Activated CD4-positive, CD25-positive, alpha-beta regulatory T cell treated with anti-CD3 and anti-CD28 coated beads, Interleukin-2, amount 50 U/mL, for 16 hours (primary cell): ENCODE measurements at places on chromosomes 4 and X.

- no peak for DNase-seq
Observed at GRCh38 chr4:150321113-150321512, 242.9 kb downstream of the DCLK2 start.

DNA sequence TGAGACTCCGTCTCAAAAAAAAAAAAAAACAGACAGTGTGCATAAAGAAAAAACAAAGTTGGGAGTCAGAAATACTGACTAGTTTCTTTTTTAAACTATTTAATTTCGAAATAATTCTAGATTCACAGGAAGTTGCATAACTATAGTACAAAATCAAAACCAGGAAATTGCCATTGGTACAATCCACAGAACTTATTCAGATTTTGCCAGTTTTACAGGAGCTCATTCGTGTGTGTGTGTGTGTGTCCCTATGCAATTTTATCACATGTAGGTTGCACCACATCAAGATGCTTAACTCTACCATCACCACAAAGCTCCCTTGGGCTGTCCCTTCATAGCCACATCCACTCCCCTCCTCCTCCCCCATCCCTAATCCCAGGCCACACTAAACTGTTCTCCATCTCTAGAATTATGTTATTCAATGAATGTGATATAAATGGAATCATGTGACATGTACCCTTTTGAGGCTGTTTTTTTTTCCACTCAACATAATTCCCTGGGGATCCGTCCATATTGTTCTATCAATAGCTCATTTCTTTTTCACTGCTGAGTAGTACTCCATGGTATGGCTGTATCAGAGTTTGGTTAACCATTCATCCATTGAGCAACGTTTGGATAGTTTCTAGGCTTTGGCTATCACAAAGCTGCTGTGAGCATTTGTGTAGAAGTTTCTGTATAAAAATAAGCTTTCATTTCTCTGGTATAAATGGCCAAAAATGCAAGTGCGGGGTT, 16.3 kb upstream of the DDX3X start:
- DNase-seq: no peak

GRCh38 chr4:152785639-152786615, 6.2 kb downstream of the ARFIP1 start:
- no peak for DNase-seq

- DNase-seq: no peak
Observed at GRCh38 chr4:83231620-83232076, 53.0 kb downstream of the COQ2 start.

GRCh38 chr4:39714166-39714565, 16.2 kb downstream of the UBE2K start:
- no peak for DNase-seq

DNA sequence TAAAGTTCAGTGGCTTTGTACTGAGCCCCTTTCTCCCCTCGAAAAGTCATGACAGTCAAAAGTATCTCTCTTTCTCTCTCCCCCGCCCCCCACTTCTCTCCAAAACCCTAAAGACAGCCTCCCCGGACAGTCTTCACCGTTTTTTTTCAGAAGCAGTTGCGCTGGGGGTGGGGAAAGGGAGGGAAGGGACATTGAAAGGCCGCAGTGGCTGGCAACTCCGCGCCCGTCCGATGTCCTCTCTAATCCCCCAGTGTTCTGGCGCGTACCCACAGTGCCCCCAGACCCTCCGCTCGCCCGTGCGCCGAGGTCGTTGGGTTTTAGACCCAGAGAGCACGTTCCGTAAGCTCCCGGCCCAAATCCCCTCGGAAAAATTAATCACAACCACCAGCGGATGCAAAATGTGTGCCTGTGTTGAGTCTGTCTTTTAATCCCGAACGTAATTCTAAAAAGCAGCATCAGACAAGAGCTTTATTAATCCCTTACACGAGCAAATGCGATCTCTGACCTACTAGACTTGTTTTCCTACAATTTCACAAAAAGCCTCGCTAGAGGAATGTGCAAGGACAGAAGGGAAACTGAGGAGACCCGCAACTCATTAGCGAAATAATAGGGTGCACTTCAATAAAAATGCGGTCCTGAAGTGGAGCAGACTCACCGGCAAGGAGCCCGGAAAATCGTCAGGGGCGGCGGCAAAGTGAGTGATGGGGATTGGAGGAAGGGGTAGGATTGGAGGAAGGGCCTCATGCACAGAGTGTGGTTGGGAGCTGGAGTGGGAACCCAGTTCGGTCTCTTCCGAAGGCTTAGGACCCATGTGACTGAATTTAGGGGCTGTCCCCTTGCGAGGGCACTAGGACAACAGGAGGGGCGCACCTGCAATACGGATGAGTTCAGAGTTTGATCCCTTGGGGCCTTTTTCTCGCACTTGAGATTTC, 12.2 kb upstream of the PRDM8 start:
- no peak for DNase-seq

DNA sequence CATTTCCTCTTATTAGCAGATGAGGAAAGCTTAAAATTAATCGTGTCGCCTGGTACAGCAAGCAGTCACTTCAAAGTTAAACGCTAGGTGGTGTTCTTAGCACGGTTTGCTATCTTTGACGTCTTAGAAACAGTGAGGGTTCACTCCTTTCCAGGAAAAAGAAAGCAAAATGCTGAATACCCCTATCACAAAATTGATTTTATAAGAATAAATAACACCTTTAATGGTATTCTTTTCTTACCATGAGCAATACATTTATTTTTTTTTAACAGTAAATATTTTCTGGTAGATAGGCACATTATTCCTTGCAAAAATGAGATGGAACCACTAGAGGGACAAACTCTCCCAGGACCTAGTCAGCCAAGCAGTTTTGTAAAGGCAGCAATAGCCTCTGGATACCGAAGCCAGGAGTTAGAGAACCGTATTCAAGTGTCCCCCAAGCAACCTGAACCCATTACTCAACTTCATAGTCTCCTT, 153.9 kb downstream of the KDR start:
- no peak for DNase-seq

- no peak for DNase-seq
Observed at GRCh38 chrX:70128071-70128470, 5.2 kb upstream of the IGBP1 start.

GRCh38 chr4:3386526-3386925, 55.2 kb upstream of the HGFAC start:
- no peak for DNase-seq

GRCh38 chr4:47837094-47837907, 566 bp downstream of the CORIN start:
- DNase-seq: no peak

GRCh38 chr4:74057588-74057987, 19.1 kb upstream of the CXCL3 start:
- no peak for DNase-seq

GRCh38 chr4:185018834-185019455, 655 bp downstream of the HELT start:
- no peak for DNase-seq

GRCh38 chrX:148523303-148524080, 23.1 kb downstream of the AFF2 start:
- DNase-seq: no peak

GRCh38 chr4:83012200-83012686, 1.6 kb upstream of the LIN54 start:
- DNase-seq: no peak

DNA sequence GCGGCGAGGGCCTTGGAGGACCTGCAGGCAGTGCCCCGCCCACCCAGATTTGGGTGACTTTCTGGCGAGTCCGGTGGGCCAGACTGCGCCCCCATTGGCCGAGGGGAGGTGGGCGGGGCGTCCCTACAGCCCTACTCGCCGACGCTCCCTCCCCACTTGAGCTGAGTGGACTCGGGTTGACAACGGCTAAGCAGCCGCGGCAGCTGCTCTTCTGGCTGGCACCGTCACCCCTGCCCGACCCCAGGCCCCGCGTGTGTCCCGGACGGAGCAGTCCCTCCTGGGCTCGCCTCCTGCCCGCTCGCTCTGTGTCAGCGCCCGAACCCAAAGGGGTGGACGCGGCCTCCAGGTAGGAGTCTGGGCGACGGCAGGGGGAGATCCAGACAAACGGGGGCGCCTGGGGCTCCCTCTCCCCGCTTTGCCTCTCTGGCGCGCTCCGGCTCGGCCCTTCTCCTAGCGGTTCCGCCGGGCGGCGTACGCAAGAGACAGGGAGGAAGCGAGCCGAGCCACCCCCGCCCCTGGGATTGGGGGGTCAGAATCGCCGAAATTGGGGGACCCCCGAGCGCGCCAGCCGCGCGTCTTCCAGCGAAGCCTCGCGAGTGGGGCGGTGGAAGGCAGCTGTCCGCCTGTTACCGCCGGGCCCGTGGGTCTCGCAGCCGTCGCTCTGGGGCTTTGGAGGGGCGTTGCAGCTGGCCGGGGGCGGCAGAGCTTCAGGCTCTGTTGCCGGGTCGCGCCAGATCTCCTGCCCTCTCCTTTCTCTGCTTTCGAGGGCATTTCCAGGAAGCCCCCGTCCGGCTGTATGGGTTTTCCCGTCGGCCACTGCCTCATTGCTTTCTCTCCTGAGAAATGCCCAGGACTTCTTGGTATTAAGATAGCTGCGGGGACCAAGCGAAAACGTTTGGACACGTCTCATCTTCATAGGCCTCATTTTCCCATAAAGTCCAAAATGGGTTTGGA, 46.3 kb downstream of the STARD8 start:
- no peak for DNase-seq

- DNase-seq: no peak
Observed at GRCh38 chrX:106734827-106735226, 8.3 kb downstream of the RNF128 start.

- DNase-seq: no peak
Observed at GRCh38 chr4:1882850-1883271, 11.7 kb downstream of the NSD2 start.

GRCh38 chr4:32624943-32625603, 1904.9 kb downstream of the PCDH7 start:
- DNase-seq: no peak

DNA sequence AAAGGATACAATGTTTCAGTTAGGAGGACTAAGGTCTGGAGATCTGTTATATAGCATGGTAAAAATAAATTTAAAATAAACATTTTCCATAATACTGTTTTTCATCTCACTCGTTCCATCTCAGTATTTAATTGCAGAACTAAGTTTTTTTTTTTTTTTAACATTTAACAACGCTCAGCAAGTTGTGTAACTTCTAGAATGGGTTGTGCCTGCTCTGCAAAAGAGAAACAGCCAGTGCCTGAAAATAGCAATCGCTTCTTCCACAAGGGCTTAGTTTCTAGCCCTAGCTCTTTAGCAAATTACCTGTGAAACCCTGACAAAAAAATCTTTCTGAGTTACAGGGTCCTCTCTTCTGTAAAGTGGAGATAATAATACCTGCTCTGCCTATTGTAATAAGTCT, 41.9 kb downstream of the CNGA1 start:
- DNase-seq: no peak

- DNase-seq: no peak
Observed at GRCh38 chr4:1337376-1337831, 9.6 kb upstream of the UVSSA start.

GRCh38 chr4:40150932-40151331, 45.9 kb upstream of the RHOH start:
- DNase-seq: no peak

DNA sequence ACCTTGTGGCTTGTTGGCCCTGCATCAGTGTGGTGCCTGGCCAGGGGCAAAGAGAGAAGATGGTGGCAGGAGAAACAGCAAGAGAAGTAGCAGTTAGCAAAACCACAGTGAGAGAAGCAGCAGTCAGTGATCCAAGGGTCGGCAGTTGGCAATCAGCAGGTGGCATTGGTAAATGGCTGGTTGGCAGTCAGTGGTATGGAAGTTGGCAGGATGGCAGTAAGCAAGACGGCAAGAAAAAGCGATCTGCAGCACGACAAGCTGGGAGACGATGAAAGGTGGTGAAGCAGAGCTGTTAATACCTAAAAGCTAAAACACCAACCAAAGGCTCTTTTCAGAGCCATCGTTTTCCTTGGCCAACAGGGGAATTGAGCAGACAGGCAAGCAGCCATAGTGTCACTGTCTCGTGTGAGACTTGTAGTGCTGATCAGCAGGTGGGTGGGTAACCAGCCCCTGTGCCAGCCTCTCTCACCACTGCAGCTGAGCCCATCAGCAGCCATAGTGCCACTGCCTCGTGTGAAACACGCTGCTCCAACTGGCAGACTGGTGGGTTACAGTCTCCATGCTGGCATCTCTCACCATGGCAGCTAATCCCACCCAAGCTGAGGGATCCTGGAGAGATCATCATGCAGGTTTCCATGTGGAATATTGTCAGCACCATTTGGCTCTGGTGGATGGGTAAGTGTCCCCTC, 2078.4 kb downstream of the PCDH7 start:
- no peak for DNase-seq

DNA sequence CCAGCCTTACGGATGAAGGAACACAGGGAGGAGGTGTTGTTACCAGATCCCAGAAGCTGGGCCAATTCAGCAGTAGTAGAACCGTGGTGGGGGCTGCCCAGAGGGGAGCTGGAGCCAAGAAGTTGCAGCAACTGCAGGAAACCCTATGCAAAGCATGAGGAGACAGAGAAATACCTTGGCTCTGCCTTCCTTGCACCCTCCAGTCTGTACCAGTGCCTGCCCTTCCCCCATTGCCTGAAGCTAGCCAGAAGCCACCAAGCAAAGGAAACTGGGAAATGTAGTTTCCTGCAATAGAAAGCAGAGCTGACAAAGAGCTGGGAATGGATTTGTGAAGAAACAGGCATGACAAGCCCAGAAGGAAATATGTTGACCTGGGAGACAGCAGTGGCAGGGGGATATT, 108.7 kb upstream of the FUNDC1 start:
- DNase-seq: no peak

DNA sequence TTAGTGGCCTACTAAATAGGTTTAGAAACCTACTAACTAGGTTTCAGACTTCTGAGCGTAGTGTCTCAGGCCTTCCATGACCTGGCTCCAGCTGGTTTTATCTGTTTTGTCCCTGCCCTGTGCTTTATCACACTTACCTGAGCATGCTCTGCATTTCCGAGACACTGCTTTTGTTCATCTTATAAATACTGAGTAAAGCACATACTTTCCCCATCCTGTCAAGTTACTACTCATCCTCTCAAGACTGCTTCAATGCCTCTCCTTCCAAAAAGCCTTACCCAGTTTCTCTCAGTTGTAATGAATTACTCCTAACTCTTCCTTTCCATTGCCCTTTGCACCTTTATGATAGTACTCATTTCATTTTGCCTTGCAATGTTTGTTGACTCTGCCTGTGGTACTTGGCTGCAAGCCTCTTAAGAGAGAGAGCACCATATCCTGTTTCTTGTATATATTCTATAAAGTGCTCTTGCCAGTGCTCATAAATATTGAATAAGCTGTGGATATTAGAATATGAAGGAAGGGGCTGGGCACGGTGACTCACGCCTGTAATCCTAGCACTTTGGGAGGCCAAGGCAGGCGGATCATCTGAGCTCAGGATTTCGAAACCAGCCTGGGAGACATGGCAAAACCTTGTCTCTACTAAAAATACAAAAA, 34.4 kb downstream of the SLAIN2 start:
- no peak for DNase-seq

GRCh38 chr4:48329976-48330375, 11.4 kb upstream of the SLAIN2 start:
- DNase-seq: no peak

DNA sequence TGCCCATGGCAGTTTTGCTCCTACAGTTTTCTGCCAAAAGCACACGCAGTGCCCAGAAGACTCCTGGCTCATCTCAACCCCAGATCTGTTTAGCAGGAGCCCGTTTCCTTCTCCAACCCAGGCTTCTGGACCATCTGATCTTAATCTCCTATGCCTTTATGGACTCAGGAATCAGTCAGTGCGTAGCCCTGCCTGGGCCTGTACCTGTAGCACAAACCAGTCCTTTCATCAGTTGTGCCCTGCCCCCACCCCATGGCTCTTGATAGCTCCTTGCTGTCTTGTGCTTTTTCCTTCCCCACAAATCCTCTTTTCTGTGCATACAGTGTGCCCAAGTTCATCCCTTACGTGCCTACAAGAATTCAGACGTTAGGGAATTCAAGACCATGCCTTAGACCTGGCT, 1.5 kb downstream of the ZNF718 start:
- DNase-seq: no peak

- no peak for DNase-seq
Observed at GRCh38 chr4:2416564-2417225, 1.8 kb downstream of the ZFYVE28 start.
